Ovary (tissue), 10 donors: ENCODE measurements at places on chromosomes 7 and 10. TPM values are rescaled to one million over a fixed set of nuclear protein-coding genes. Genes with fewer than 3 reads are reported as not detected.

- no peak overlapping the region for H3K4me3 ChIP-seq
- H3K36me3 ChIP-seq: no peaks in the 10 kb centered on the region
- H3K4me1 ChIP-seq: no peaks in the 10 kb centered on the region
- no peak for DNase-seq
- H3K27ac ChIP-seq: no peak overlapping the region
- H3K27me3 ChIP-seq: no peaks in the 10 kb centered on the region
These were observed 87.2 kb downstream of the KCNMA1 start for GRCh38 chr10:77550378-77550777.

The HTR5A gene
- not detected for total RNA-seq

DNA sequence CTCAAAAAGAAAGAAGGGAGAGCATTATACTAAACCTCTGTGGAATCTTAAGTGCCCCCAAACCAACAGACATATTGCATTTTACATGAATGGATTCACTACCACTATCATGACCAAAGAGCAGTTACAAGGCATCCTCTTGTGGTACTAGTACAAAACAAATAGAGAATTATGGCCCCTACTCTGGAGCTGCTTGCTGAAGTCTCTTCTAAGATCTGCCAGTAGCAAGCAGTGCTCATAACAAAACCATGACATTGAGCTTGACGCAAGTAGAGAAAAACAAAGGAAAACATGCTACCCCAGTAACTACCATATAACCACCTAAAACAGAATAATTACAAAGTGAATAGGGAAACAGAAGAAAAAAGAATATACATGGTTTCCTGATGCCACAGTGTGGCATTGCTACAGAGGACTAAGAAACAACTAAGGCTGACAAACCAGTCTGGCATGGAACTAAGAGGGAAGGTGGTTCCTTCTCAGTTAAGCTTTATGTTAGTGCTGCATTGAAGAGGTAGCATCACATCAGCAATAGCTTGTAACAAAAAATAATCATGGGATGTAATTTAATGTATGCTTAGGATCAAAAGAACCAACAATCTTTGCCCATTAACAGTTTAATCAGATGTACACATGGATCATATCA is 150.2 kb upstream of the AGR3 start:
- H3K4me3 ChIP-seq: no peak overlapping the region
- H3K36me3 ChIP-seq: no peaks in the 10 kb centered on the region

The AKR1C8 gene
- total RNA-seq: not detected

DNA sequence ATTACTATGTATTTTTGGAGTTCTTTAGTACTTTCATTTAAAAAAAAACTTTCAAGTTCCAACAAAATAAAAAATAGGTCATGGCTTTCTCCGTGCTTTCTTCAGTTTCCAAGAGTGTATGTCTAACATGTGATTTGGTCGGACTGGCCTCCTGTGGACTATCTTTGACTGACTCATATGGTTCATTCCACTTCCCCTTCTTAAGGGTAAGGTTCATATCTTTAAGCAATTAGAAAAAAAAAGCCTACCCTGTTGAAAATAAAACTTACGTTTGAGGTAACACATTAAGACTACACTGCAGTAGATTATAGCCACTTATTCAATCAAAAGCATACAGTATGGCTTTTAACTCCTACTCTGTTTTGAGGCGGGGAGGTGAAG is 112.8 kb upstream of the AHR start:
- no peak overlapping the region for H3K4me3 ChIP-seq
- DNase-seq: no peak
- H3K4me1 ChIP-seq: no peaks in the 10 kb centered on the region
- no peaks in the 10 kb centered on the region for H3K27me3 ChIP-seq
- H3K36me3 ChIP-seq: no peaks in the 10 kb centered on the region

DNA sequence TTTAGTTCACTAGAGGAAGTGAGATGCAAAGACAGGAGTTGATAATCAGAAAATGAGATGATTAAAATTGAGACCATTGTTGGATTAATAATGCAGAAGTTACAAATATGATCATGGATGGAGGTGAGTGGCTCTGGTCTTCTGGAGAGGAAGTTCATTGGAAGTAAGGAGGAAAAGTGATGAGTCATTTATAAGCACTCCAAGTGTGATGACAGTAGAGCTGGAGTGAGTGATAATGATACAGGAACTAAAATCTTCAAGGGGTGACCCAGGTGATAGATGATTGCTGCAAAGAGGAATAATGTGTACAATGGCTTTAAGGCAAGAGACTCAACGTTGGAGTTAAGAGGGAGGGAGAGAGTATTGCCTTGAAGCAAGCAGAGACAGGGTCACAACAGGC is 20.7 kb downstream of the ZNF32 start:
- H3K27me3 ChIP-seq: no peaks in the 10 kb centered on the region
- no peak overlapping the region for H3K27ac ChIP-seq
- H3K36me3 ChIP-seq: no peaks in the 10 kb centered on the region
- H3K4me1 ChIP-seq: no peaks in the 10 kb centered on the region
- DNase-seq: no peak
